GF-D8 (cell line): ENCODE measurements at places on chromosomes 5 and 9.

DNA sequence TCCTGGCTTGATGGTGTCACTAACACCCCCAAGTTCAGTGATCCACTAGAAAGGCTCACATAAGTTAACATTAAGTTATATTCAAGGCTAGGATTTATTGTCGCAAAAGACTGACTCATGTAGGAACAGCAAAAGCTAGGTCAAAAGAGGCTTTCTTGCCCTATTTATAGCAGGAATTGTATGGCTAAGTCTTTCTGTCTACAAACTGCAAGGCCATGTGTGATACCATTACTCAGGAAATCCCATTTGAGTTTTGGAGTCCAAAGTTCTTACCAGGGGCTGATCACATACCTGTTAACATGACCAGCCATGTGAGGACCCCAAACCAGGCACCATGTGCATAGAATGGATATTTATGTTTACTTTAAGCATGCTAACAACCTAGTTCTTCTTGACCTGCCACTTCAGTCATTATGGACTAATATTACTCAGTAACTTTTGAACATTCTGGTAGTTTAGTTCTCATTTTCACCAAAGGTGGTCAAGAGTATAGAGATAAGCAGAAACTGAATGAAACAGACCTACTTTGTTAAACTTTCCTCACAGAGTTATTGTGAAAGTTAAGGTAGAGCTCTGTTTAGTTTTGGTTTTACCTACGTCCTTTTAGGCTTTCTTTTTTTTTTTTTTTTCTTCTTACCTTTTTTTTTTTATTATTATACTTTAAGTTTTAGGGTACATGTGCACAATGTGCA lies 281.1 kb downstream of the FER start:
- DNase-seq, result no peak

GRCh38 chr9:125103770-125104460 lies 39.4 kb downstream of the SCAI start:
- DNase-seq, result no peak

DNA sequence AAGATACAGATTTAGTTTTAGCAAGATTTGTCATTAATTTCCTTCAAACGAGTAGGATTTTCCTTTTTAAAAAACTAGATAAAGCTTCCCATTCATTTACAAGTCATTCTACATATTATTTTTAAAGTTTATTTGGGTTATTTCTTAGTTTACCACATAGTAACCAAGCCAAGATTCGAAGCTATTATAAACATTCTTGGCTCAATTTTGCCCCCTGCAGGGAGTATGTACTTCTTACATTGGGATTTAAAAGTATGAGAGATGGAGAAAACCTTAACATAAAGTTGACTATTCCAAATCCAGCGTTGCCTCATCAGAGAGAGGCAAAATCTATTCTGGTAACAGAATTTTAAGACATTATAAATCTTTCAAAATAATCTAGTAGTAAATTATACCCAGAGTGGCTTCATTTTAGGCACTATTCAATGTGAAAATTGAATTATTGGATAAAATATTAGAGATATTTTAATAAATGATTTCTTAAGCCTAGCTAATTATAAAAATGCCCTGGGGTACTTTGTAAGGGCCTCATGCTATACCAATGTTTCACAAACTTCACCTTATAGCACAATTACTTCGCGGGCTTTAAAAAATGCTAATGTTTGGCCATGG lies 39.1 kb downstream of the FBN2 start:
- no peak for DNase-seq

DNA sequence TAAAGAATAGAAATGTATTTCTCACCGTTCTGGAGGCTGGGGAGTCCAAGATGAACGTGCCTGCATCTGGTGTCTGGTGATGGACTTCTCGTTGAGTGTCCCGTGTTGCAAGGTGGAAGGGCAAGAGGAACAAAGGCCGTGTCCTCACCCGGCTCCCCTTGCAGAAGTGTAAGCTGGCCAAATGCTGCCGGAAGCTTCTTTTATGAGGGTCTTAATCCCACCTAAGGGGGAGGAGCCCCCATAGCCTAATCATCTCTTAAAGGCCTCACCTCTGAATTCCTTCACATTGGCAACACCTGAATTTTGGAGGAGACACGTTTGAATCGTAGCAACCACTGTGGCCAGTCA lies 99.1 kb upstream of the DAP start:
- DNase-seq, result no peak

- DNase-seq, result no peak
Observed at GRCh38 chr5:61320860-61321259, 11.2 kb upstream of the ZSWIM6 start.

DNA sequence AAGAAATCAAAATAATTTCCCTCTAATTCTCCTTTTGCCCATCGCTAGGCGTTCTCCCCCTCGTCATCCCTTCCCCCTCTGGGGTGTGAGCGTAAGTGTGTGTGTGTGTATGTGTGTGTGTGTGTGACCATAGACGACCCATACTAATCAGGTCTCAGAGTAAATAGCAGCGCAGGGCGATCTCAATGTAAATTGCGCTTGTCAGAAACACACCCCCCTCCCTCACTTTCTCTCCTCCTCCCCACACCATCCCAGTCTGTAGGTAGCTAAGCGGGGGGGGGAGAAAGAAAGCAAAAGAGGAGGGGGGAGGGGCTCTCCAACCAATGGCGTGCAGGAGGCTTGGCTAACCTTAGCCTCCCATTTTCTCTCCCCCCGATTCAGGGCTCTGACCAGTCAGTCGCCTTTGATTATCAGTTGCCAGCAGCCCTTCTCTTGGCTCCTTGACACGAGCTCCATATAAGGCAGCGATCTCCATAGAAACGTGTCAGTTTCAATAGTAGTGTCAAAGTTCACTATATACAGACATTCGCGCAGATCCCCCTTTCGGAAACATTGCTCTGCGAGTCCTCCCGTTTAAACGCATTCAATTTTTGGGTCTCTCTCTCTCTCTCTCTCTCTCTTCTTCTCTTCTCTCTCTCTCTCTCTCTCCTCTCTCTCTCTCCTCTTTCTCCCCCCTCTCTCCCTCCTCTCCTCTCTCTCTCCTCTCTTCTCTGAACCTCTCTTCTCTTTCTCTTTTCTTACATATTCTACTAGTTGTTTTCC lies at the start of gene NR2F1:
TSS of gene NR2F1 (plus strand) at position 546 of the 762 bp plus-strand sequence. CDS start 1,802 bp downstream, outside the sequence.
- no peak for DNase-seq

DNA sequence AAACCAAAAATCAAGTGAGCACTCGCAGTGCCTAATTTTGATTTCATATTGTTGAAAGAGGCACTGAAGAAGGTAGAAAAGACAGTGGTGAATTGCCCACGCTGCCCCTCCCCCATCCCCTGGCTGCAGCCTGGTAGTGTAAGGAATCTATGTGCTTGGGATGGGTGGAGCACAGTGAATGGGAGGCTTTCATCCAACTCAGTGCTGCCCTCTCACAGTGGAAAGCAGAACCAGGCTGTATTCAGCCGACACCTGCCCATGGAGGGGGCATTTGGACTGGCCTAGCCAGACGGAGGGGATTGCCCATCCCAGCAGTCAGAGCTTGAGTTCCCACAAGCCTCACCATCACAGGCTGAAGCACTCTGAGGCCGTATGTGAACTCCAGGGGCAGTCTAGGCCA lies 800.4 kb upstream of the DMAC1 start:
- no peak for DNase-seq

- no peak for DNase-seq
Observed at GRCh38 chr9:94855903-94856302, 129.4 kb downstream of the AOPEP start.

DNA sequence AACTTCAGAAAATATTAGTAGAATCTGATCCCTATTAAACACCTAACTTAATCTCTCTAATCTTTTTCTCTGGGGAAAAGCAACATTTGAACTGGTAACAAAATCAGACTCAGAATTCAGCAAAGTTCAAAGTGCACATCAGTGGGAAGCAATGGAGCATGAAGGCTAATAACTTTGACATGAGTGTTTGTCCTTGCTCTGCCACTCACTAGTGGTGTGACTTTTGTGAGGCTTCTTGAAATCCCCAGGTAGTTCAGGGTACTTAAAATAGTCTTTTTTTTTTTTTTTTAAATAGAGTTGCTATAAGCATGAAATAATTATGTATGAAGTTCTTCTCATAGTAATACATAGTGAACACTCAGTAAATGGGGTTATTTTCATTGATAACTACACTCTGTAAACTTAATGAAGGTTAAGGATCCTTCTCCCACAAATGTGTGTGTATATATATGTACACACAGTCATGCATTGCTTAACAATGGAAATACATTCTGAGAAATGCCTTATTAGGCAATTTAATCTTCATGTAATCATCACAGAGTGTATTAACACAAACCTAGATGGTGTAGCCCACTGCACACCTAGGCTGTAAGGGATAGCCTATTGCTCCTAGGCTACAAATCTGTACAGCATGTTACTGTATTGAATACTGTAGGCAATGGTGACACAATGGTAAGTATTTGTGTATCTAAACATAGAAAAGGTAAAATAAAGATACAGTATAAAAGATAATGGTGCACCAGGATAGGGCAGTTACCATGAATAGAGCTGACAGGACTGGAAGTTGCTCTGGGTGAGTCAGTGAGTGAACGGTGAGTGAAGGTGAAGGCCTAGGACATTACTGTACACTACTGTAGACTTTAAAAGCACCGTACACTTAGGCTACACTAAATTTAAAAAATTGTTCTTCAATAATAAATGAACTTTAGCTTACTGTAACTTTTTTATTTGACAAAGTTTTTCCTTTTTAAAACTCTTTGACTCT lies 73.3 kb upstream of the HMHB1 start:
- DNase-seq, result no peak

GRCh38 chr9:124261736-124262648 lies 4.2 kb downstream of the NEK6 start:
- DNase-seq, result no peak

DNA sequence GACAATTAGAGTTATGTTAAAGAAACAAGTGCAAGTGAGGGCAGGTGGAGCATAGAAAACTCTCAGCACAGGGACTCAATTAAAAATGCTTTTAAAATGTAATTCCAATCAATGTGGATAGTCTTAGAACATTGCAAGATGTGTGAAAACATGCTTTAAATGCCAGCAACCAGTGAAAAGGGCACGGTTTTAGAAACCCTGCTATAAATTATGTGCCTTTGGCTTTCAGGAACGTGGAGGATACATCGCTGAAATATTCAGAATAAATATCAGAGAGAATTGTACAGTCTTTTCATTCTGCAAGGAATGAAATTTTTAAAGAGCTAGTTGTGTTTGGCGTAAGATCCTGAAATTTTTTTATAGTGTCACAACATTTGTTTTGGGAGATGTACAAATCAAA lies 101.1 kb downstream of the TLE4 start:
- no peak for DNase-seq

GRCh38 chr9:33868440-33868973 lies 51.5 kb downstream of the UBE2R2 start:
- DNase-seq, result no peak

DNA sequence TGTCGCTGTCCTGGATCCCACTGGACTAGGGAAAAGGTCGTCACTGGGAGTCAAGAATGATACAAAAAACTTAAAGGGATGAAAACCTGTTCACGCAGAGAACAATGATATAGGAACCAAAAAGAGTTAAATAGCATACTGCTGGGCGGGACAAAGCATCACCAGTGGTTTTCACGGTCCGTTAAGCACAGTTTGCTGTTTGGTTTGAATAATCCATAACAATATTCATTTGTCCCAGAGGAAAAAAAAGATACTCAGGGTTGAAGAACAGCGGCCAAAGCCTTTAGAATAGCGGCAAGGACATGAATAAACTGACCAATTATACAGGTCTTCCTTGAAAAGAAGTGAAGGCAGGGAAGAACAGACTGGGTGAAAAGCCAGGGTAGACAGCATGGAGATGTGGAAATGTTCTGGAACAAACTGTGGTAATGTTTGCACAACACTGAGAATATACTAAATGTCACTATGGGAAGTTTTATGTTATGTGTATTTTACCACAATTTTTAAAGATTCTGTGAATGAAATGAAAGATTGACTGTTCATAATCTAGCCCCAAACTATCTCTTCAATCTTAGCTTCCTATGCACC lies 60.8 kb downstream of the MTMR12 start:
- DNase-seq, result no peak

DNA sequence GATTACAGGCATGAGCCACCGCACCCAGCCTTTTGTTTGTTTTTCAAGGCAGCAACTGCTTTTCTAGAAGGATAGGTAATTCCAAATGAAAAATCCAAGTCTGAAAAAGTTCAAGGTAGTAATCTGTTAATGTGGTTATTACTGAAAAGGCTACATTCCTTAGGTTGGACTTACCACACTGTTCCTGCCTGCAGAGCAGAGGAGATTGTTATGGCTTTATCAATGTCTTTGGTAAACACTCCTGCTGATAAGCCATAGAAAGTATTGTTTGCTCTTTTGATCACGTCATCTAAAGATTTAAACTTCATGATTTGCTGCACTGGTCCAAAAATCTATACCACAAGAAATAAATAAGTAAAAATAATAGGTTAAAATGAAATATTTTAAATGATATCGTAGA lies 43.4 kb downstream of the ALDH1A1 start:
- DNase-seq, result no peak

DNA sequence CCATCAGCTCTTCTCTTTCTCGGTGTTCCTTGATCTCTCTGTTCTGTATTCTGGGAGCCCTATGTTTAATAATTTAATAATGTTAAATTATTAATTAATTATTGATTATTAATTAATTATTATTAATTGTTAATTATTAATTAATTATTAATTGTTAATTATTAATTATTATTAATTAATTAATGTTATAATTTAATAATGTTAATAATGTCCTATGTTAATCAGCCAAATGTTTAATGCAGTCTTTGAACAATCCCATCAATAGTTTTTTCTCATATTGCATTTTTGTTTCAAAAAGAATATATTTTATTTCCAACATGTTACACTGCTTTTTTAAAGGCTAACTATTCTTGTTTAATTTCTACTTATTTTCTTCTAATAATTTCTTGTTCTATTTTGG lies 26.2 kb downstream of the MGAT1 start:
- DNase-seq, result no peak

- DNase-seq, result no peak
Observed at GRCh38 chr9:129415942-129416651, 204.8 kb downstream of the C9orf50 start.

GRCh38 chr9:108100571-108100970 lies 611.0 kb upstream of the KLF4 start:
- DNase-seq, result no peak

- no peak for DNase-seq
Observed at GRCh38 chr5:76954383-76954763, 1.5 kb downstream of the CRHBP start.

GRCh38 chr9:109469646-109470358 lies 28.3 kb downstream of the PTPN3 start:
- peak; percentile 32 for DNase-seq

- no peak for DNase-seq
Observed at GRCh38 chr5:134521841-134522240, 3.6 kb upstream of the JADE2 start.

- no peak for DNase-seq
Observed at GRCh38 chr9:36623280-36623679, 50.6 kb downstream of the MELK start.

GRCh38 chr5:121695307-121695706 lies 156.4 kb upstream of the FTMT start:
- DNase-seq, result no peak

- DNase-seq, result no peak
Observed at GRCh38 chr5:55897206-55897894, 46.2 kb downstream of the IL31RA start.

GRCh38 chr5:134371834-134372340 lies 518 bp downstream of the UBE2B start:
- DNase-seq, result no peak
